Head of caudate nucleus (tissue), 42 donors: ENCODE measurements at places on chromosomes 11 and 22.
A peak's percentile ranks its signal among the peaks of the same experiment; 100 is the strongest.

- DNase-seq: no peak
Measured at GRCh38 chr11:132844956-132845696, 687.2 kb downstream of the OPCML start.

DNA sequence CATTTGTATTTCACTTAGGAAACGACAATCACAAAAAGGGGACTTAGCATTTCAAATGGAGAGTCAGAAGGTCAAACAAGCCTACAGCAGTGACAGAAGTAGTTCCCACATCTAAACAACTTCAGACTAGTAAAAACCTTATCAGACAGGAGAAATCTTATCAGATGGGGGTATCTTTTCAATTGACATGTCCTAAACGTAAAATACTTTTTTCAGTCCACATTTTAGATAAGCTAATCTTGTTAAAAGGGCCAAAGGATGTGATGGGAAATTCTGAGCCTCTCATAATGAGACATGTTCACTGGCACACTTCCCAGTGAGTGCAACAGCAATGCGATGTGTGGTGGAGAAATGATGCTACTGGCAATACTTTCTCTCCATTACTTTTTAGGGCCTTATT, 2.4 kb downstream of the MAPK1 start:
- peak; percentile 34 for DNase-seq

- no peak for DNase-seq
Measured at GRCh38 chr11:13535819-13536218, 40.0 kb upstream of the PTH start.

DNA sequence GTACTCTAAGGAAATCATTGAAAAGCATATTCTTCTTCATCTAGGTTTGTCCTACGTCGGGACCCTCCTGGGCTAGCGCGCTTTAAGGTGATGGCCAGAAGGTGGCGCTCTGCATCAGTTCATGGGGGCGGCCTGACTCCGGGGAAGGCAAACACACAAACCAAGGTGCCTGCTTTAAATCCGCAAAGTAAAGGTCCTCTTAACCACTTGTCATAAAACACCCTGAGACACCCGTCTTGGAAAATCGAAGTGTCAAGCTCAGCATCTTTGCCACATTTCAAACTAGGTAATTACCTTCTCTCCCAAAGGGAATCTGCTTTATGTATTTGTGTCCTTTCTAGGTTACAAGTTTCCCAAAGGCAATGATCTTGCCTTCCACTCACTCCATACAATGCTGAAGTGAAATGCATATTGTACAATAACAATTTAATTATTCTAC, 33.9 kb downstream of the LMO2 start:
- DNase-seq: peak; percentile 80

GRCh38 chr22:43917521-43917920, 6.1 kb upstream of the PNPLA3 start:
- DNase-seq: no peak

- DNase-seq: peak; percentile 40
Measured at GRCh38 chr11:24496736-24497725, at the start of gene LUZP2. Gene LUZP2 (plus strand): TSS chr11:24497053.

- DNase-seq: no peak
Measured at GRCh38 chr22:42596336-42596735, 18.3 kb downstream of the POLDIP3 start.

GRCh38 chr11:8705146-8705545, 22.6 kb downstream of the RPL27A start:
- DNase-seq: no peak

GRCh38 chr11:131612533-131612932, 242.1 kb downstream of the NTM start:
- DNase-seq: no peak

DNA sequence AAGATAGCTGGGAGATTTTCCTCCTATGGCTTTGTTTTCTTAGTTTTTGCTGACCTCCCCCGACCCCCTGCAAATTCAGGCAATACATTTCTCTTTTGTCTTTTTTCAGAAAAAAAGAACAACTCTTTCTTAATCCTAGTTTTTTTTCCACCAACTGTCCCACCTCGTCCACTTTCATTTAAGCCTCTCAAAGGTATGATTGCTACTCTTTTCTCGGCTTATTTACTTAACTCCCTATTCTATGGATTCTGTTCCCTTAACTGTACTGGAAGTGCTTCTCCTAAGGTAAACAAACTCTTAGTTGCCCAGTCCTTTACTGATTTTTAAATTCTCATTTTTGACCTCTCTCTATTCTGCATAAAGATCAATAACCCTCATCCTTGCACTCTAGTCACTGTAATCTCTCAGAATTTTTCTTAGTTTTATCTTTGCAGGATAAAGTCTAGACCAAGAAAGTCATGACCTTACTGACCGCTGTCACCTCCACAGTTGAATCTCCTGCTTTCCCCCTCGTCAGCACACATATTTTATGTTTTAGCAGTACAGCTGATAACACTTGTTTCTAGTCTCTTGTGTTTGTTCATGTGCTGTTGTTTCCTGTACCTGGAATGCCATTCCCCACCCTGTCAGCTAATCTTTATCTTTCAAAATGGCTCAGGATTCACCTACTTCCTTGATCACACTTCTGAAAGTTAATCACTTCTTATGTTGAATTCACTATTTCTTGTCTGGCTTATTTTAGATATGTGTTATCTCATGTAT, 14.9 kb downstream of the TBCEL start:
- DNase-seq: no peak

DNA sequence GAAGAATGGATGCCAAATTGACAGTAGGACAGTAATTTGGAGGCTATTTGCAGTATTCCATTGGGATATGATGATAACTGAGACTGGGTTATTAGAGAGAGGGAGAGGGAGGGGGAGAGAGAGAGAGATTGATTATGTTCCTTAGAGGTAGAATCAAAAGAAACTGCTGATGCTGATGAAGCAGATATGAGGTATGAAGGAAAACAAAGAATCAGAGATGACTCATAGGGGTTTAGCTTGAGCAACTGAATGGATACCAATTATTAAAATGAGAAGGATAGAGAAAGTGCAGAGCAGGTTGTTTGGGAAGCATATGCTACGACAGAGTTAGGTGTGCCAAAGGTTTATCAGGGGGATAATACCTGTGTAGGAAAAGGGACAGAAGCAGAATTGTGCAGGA, 12.8 kb upstream of the NUCB2 start:
- DNase-seq: no peak

DNA sequence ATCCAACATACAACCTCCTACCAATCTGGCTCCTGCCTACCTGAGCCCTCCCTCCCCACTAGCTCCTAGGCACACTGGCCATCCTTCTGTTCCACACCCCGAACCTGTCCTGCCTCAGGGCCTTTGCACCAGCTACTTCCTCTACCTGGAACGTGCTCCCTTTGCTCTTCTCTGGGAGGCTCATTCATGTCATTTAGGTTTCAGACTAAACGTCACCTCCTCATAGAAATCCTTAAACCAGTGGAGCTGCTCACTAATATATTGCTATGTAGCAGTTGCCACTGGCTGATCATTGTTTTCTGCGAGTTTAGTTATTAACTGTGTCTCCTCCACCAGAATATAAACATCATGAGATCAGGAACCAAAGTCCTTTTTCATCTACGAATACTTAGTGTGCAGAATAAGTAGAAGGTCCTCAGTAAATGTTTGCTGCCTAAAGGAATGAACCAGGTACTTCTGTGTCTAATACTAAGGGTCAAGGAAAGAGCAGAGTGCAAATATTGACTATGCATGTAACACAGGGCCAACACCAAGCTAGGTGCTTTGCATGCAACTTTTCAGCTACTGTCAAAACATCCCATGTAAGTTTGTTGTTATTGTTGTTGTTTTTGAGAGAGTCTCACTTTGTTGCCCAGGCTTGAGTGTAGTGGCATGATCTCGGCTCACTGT, 277.6 kb upstream of the SYN3 start:
- DNase-seq: no peak

- DNase-seq: no peak
Measured at GRCh38 chr11:120789391-120789790, 234.5 kb upstream of the TBCEL start.

DNA sequence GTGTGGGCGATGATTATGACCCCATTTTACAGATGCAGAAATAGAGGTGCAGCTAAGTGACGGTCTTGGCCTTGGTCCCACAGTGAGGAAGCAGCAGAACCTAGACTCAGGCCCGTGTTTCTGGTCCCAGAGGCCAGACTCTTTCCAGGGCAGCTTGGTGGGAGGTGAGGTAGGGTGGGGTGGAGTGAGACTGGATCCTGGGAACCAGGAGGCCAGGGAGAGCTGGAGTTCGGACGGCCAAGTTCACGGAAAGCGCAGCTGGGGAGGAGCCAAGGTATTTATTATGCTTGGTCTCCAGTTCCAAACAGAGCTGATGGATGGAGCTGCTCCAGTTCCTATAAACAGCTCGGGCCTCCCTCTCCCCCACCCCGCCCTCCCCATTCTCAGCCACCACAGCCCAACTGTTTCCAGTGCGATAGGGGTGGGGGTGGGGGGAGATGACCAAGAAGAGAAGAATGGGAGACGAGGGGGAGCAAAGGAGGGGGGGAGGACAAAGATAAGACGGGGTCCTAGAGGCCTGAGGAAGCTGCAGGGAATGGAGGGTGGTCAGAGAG, 16.2 kb downstream of the LRRC32 start:
- peak; percentile 10 for DNase-seq

DNA sequence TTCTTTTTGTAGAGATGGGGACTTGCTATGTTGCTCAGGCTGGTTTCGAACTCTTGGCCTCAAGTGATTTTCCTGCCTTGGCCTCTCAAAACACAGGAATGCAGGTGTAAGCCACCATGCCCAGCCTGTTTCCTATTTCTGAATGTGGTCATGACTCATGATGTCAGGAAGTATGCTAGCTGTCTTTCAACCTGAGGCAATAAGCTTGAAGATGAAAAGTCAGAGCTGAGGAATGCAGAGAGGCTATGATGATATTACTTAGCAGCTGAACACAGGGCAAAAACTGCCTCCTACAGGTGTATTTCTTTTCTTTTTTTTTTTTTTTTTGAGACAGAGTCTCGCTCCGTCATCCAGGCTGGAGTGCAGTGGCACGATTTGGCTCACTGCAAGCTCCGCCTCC, 9.0 kb upstream of the NUCB2 start:
- DNase-seq: no peak

DNA sequence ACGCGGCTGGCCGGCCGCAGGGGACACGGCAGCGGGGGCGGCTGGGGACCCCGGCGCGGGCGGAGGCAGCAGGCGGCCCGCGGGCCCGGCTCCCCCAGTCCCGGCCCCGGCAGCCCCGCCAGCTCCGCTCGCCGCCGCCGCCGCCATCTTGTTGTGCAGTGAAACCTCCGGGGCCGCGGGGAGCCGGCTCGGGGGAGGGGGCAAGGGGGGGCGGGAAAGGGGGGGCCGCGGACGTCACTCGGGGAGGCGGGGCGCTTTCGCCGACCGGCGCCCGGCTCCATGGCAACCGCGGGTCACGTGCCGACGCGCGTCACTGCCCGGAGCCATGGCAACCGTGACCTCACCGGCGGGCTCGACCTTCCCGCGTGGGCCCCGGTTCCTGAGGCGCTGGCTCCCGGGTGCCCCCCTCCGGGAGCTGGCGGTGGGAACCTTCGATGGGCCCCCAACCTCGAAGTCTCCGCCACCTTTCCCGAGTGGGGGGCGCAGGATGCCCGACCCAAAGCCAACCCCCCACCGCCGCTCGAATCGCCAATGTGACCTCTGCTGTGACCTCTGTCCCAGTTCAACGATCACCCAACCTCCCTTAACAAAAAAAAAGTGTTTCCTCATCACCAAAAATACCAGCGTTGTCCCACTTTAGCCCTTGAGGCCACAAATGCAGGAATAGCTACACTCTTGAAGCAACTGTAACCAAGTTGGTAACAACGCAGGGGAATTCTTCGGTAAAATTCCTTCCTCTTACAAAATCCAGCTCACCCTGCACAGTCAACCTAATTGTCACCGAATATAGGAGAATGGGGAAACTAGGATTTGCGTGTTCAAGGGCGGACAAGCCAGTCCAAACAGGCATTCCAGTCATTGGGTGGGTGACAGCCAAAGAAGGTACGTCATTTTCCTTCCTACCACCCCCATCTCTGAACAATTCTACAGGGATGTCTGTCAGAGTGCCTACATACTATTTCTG, at the start of gene SIK3:
Gene SIK3 (minus strand): TSS at position 160 of the 964 bp plus-strand sequence. CDS start 13 bp downstream, at position 147.
- peak; percentile 97 for DNase-seq

DNA sequence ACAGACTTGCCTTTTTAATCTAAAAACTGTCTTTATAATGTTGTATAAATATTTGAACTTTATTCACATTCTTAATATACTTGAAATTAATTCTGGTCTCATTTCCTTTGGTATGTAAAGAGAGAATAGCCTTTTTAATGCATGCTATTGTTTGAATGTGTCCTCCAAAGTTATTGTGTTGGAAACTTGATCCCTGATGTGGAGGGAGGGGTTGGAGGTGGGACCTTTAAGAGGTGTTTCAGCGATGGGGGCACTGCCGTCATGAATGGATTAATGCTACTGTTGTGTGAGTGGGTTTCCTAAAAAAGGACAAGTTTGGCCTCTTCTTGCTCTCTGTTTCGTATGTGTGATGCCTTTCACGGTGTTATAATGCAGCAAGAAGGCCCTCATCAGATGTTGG, 131.7 kb downstream of the DDX10 start:
- no peak for DNase-seq

DNA sequence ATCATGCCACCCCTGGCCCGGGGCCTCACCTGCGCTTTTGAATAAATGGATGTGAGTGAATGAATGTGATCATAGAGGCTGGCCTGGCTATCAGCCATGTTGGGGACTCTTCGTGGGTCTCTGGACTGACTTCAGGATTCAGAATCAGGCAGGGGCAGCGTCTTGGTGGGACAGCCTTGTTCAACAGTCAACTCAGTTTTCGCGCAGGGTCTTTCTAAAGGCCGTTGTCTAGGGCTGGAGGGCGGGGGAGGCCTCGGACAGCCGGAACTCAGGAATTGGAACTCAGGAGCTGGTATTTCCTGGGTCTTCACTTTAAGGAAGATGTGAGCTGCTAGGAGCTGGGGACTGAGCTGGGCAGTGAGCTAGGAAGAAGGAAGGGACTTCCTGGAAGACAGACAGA, 146.0 kb downstream of the CACNA1I start:
- no peak for DNase-seq

DNA sequence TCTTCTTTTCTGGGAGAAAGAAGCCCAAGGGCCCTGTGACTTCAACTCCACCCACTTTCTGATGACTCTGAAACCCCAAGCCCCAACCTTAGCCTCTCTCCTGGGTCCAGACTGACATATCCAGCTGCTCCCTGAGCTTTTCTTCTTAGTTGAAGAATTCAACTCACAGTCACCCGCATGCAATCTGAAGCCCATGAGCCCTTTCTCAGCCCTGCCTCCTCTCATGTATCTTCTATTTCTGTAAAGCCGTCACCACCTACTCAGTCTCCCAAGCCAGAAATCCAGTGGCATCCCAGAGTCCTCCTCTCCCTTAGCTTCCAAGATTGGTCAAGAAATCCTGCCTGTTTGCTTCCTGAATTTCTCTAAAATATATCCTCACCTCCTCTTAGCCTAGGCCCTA, 7.1 kb upstream of the TMA7B start:
- DNase-seq: no peak

- no peak for DNase-seq
Measured at GRCh38 chr22:49754696-49755630, 72.7 kb downstream of the BRD1 start.
